ENCODE measurements at places on chromosomes 11 and 22.

DNA sequence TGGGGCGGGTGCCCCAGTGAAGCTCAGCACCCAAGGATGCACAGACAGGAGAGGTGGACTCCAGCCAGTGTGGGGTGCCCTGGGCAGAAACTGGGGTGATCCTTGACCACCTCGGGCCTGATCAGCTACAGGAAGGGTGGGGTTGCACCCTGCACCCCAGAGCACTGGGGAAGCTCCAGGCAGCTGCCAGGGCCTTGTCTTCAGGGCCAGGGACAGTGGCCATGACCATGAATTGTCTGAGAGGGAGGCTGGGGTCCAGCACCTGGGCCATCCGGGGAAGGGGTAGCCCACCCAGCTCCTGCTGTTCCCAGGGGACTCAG is 17.6 kb downstream of the IL17REL start:
- DNase-seq: no peak

- no peak for DNase-seq
These were observed 1.2 kb downstream of the SCN4B start for GRCh38 chr11:118151431-118151830.

- no peak for DNase-seq
These were observed 187.2 kb downstream of the MAML2 start for GRCh38 chr11:96155627-96156378.

- no peak for DNase-seq
These were observed 94.9 kb downstream of the SLC17A6 start for GRCh38 chr11:22433094-22433455.

DNA sequence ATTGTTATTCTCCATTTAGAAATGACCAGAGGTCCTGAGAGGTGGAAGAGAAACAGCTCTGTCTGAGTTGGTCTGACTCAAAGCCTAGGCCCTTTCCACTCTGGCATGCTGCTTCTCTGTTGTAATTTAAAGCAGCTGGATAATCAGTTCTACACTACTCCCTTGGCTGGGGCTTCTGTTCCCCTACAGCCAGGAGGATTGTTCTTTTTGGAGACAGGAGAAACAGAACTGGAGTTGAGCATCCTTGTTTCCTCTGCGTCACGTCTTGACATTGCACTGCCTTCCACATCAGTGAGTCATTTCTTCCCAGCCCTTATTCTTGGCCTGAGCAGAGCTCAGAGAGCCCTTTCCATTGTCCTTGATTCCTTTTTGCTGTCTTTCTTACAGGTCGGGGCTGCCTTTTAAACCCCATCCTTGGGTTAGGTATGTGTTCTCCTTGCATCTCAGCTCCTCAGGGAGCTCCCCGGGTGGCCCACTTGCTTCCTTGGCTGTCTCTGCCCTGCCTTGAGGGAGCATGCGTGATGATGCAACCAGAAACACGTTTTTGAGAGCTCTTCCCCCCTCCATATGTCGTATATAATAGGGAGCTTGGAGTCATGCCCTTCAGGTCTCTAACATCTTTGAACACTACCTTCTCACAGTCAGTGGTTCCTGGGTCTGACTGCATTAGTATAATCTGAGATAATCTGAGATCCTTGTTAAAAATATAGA is 35.7 kb downstream of the CYB5R2 start:
- no peak for DNase-seq

- DNase-seq: no peak
These were observed 3.2 kb upstream of the PRR5 start for GRCh38 chr22:44698531-44699421.

GRCh38 chr11:94486068-94486467 is 7.6 kb downstream of the MRE11 start:
- DNase-seq: no peak

DNA sequence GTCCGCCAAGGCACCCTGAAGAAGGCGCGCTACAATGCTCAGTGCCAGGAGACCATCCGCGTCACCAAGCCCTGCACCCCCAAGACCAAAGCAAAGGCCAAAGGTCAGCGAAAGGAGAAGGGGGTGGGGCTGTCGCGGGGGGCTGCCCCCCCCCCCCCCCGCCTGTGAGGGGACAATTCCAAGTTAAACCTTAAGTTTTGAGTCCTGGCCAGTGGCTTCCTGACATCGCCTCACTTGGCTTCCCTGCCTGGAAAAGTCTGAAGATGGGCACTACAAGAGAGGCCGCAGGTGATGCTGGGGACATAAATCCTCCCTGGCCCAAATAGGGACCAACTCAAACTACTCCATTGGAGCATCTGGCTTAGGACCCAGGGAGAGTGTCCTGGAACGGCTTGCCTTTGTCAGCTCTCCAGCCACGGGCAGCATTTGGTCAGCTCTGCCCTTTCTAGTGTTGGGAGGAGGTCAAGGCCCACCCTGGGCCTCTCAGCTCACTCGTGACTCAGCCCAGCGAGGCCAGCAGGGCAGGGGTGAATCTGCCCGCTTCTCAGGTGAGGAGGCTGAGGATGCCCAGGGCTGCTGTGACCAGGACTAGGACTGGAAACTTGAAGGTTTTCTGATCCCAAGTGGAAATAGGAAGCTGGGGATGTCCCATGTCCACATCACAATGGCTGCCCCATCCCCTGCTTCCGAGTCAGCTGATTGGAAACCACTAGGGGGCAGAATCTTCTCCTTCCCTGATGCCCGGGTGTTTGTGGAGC is 1.4 kb downstream of the MDK start:
- DNase-seq: no peak

DNA sequence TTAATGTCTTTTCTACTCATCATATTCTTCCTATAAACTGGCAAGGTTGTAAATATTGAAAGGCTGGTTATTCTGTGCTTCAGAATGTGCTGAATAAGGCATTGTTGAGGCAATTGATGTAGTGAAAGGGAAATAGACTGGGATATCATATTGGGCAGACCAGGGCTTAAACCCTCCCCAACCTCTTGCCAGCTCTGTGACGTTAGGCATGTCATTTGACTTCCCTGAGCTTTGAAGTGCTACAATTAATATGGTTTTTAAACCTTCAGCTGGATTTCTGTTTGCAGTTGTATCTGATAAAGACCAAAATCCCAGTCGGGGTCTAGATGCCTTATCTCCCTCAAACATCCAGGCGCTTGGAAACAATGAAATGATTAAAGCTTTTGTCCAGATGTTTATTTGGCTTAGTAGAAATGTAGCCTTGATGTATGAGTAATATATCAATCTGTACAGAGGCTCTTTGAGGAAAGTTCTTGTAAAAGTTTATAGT is 208.1 kb downstream of the DBX1 start:
- no peak for DNase-seq

DNA sequence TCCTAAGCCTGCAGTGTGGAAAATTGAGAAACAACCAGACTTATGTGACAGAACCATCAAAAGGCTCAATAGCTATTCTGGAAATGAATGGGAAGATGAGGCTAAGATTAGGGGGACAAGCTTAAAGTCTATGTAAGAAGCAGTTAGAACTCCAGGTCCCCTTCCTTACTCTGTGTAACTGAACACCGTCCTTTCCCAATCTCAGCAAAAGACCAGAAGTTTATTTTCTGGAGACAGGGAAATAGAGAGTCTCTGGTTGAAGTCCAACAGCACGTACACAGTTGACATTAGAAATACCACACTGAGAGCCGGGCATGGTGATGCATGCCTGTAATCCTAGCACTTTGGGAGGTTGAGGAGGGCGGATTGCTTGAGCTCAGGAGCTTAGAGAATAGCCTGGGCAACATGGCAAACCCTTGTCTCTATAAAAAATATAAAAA is 93.9 kb downstream of the CD44 start:
- no peak for DNase-seq

DNA sequence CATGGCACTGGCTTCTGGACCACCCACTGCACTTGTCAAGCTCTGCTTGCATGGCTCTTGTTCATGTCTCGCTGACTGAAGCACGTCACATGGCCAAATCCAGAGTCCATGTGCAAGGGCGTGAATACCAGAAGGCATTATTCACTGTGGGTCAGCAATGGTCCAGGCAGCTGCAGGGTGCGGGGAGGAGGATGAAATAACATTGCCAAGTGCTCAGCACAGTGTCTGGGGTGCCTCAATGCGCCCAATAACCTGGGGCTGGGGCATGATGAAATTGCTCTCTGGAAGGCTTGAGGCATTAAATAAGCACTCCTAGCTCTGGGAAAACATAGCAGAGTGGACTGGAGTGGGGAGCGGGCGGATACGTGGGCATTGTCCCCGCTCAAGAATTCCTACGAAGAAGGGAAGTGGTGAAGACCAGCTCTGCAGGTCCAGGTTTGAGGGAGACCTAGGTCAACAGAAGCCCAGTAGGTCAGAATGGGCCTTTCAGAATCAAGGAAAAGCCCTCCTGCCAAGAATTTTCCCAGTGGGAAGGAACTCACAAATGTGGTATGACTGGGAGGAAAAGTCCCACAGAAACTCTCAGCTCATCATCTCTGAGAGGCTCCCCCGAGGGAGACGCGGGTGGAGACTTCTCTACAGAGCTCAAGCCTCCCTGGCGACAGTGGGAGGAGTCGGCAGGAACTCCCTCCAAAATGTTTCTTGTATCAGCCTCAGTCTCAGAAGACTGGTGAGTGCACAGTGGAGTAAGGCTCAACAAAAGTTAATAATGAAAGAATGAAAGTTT is 15.3 kb upstream of the ACCSL start:
- no peak for DNase-seq

DNA sequence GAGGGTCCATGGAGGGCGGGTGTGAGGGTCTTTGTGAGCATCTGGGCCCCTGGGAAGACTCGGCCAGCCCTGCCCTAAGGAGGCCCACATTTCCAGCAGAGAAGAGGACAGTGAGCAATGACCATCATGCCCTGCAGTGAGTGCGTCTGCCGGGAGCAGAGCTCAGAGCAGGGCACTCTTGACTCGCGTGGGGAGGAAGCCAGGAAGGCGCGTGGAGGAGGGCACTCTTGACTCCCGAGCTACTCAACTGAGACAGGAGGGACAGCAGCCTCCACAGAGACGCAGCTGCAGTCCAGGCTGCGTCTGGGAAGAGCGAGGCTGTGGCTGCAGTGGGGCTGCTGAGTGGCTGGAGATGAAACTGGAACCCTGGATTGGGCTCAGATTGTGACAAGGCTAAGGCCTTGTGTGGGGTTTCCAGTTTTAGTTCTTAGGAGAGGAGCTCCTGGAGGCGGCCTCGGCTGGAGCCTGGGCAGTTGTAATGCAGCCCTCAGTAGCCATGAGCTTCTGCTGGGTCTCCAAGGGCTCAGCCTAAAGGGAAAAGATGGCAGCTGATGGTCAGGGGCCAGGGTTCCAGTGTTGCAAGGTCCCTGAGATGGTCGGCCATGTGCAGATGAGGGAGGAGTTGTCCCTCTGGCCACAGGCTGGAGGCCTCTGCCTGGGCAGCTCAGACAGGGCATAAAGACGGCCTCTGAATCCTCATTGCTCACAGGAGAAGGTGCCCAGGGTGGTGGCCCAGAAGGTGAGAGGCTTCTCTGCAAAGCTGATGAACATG is 264.7 kb upstream of the B3GAT1 start:
- DNase-seq: no peak

- DNase-seq: no peak
These were observed 17.9 kb upstream of the UVRAG start for GRCh38 chr11:75797116-75797515.

DNA sequence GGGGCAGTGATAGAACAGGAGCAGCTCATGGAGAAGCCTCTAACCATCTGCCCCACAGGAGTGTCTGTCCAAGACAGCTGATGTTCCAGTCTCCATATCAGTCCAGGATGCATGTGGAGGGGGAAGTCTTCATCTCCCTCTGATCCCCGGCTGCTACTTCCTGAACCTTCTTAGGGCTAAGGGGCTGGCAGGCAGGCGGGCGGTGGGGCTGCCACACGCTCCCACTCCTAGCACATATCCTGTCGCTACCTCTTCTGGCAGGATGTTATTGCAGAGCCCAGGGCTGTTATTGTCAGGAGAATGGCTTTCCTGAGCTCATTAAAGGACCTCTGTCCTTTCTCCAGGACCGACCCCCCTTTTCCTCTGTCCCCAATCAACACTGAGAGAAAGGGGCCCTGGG is 25.4 kb downstream of the LRRC55 start:
- no peak for DNase-seq

DNA sequence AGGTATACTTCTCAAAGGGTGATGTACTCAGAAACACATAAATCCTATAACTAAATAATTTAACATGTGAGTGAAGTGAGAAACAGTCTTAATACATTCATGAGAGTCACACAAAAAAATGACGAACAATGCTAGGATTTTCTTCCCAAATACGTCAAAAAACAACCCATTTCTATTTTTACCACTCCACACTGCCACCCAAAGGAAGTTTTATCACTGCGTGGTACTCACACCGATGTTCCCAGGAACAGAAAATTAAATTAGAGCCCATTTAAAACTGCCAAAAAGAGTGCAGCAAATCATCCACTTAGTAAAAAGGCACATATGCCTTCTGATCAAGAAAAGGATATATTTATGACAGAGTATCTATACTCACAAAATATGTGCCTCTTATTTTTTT is 710.9 kb upstream of the FAT3 start:
- no peak for DNase-seq

- DNase-seq: no peak
These were observed 48.1 kb upstream of the ALKBH3 start for GRCh38 chr11:43832536-43832935.

DNA sequence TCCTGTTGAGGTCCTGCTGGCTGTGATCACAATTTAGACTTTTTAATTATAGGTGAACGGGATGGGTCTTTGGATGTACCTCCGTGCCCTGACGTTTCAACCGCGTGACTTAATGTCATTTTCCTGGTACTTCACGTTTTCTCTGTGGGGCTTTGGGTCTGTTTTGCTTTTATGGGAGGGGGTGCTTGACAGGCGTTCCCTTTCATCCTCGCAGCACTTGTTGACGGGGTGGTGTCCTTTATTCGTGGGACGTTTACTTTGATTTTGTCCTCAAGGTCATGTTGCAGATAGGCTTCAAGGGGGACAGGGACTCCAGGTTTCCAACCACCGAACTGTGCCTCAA is 994 bp downstream of the PPP6R3 start:
- no peak for DNase-seq

DNA sequence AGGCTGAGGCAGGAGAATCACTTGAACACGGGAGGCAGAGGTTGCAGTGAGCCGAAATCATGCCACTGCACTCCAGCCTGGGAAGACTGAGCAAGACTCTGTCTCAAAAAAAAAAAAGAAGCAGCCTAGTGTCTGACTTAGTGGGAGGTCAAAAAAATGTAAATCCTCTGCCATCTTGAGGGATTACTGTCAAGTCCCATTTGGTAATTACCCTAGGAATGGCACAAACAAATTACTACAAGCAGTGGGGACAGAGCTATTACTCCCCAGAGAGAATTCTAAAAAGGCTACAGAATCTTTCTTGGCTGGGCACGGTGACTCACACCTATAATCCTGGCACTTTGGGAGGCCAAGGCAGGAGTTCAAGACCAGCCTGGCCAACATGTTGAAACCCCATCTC is 3.8 kb downstream of the SERPING1 start:
- DNase-seq: no peak

- DNase-seq: peak; percentile 38
These were observed 24.8 kb upstream of the ADORA2A start for GRCh38 chr22:24402460-24403192.

DNA sequence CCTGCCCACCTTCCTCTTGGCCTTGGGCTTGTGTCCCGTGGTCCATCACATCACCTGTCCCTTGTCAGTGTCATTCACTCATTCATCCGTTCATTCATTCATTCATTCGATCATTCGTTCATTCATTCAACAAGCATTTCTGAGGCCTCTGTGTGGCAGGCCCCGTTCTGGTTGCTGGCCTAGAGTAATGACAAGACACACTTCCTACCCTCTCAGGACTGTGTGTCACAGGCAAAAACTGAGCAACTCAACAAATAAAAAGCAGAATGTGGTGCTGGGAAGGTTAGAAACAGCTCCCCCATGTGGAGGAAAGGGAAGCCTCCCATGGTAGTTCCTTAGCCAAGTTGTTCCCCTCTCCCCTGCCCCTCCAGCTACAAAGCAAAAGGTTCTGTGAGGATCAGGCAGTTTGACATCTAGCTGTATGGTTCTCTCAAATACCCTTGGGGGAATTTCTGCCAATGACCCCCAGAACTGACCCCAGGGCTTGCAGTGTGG is 1.6 kb upstream of the OMP start:
- no peak for DNase-seq
